Ovary (tissue), 10 donors: ENCODE measurements at places on chromosomes 1 and 21.

DNA sequence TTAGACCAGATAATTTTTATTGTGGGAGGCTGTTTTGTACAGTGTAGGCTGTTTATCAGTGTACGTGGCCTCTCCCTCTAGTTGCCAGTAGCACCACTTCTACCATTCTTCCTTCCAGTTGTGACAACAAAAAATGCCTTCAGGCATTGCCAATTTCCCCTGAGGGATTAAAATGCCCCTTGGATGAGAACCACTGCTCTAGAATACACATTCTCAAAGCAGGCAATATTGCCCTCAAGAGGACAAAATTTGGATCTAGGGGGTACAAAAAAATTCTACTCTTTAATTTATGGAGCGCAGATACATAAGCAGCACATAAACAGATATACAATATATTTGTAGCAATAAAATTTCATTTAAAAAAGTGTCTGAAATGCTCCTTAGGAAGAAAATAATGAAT, 674.6 kb downstream of the PTPRC start:
- DNase-seq = no peak

DNA sequence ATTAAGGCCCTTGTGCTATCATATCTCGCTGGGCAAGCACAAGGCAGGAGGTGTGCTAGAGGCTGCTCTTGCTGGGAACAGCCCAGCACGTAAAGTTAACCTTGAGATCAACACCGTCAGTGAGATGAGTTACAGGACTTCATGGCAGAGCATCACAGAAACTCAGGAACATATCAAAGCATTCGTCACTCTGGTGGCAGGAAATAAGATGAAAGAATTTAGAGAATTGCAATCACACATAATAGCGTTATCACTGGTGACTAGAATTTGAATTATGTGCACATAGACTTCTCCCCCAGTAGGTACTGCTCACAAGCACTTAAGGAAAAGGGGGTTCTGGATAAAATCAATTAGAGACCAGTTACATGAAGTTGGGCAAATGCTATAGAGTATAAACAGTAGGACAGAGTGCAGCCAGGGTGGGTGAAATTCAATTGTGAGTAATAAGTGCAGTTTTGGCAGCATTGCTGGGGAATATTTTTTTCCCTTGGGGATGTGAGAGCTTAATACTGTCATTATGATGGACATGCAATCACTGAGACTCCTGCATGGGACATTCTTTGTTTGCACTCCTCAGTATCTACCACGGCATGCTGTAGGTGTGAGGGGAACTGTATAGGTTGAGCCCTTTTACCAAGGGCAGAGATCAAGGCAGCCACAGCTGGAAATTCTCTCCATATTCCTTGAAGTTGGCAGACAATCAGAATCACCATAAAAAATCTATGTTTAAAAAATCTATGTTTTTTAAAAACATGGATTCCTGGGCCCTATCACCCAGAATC, 44.2 kb upstream of the ARHGAP29 start:
- DNase-seq = no peak

- DNase-seq = no peak
Observed at GRCh38 chr1:199858856-199859255, 168.7 kb upstream of the NR5A2 start.

DNA sequence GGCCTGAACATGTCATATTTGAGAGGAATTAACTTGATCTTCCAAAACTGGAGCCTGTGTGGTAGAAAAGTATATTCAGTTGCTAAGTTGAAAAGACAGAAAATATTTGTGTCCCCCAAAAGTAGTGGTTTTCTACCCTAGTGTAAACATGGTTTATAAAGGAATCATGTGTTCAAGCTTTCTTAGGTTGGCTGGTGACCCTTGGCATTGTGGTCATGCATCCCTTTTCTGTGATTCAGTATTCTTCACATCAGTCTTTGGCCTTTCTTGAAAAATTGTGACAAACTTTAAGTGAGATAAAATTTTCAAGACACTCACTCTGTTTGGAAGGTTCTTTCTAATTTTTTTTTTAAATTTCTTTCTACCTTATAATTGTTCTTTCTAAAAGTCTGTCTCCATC, 193.2 kb downstream of the DHRS3 start:
- no peak for DNase-seq

DNA sequence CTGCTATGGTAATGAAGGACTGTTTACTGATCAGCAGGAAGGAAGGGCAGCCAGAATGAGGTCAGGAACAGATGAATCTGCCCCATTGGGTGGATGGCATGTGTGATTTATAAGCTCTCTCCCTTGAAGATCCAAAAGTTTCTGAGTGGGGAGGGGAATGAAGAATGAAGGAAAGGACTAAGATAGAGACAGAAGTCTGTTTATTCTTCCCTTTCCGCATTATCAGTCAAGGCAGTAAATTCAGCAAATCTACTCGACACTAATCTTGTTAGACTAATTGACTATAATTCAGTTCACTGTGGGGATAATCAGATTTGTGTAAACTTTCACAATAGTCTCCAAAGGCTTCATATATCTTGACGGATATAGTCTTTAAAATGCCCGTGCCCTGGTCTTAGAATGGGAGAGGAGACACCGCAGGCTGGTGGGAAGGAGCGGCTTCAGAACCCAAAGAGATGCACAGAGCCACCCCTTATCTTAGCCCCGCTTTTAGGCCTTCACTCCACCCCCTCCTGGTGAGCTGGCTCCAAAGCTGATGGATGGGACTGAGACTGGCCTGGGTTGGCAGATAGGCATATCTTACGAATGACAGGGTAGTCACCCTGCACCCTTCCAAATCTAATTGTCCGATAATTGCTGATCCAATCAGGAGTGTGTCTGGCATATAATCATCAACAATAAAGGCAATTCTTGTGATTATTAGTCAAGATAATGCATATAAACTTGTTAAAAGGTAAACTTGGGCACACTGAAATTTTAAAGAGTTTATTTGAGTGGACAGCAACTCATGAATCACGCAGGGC, 76.0 kb upstream of the PPM1J start:
- DNase-seq = no peak

- DNase-seq = no peak
Observed at GRCh38 chr1:21299780-21300395, 9.6 kb upstream of the ECE1 start.

DNA sequence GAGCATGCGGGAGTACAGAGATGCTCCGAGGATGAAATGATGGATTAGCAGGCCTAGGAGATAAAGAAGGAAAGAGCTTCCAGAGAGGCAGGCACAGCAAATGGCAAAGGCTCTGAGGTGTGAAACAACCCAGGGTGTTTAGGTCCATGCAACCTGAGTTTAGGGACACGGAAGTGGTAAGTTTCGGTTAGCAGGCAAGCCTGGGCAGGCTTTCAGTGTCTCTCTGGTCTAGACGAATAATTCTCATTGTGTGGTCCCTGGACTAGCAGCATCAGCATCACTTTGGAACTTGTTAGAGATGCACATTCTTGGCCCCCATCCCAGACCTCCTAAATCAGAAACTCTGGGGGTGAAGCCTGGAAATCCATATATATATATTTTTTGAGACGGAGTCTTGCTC, 18.6 kb downstream of the NKAIN1 start:
- no peak for DNase-seq

GRCh38 chr1:193416226-193417024, 230.0 kb upstream of the B3GALT2 start:
- DNase-seq = no peak

DNA sequence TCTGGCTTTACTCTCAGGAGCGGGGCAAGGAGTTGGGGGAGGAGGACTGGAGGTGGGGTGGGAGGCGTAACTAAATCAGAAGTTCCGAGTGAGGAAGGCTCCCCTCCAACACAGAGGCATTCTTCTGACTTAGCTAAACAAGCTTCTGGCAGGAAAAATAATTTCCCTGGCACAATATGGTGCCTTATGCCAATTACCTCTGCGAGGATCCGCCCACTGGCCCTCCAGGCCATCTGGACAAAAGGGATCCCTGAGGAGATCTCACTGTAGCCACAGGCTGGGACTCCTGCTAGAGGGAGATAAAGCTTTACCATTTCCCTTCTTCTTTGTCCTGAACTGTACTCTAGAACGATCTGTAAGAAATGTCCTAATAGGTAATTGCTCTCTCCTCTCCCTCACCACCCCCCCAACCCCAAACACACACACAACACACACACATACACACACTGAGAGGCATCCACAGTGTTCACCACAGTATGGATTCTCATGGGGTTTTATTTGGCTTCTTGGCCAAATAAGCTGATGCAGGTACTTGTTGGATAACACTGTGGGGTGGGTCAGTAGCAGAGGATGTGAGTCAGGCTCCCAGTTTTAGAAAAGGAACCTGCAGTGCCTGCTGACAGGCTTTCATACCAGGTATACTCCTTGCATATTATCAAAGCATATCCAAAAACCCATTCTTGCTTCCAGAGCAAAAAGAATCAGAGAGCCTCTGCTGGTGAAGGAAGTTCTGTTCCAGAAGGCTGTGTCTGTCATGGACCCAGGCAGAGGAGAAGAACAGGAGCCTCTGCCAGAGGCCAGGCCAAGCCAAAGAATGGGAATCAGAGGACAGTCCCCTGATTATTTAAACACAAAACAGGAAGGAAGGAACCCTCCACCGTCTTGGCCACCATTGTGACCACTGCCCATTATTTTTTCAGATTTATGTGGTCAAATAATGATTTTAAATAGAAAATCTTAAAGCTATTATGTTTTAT, 169.1 kb downstream of the C1orf21 start:
- no peak for DNase-seq

DNA sequence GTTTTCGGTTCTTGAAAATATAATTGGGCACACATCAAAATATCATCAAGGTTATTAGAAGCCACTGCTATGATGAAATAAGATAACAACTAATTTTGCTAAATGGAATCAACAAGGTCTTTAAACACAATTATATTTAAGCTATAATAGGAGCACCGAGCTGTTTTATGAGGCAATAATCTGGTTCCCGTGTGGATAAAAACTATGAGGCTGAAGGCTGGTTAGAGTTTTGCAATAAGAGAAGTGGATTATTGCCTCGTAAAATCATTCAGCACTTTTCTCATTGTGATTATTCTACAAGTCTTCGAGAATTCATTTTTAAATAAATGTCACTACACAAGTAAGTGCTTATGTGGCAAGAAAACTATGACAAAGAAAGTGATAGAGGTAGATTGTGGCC, 975.7 kb upstream of the ADGRL2 start:
- DNase-seq = no peak

DNA sequence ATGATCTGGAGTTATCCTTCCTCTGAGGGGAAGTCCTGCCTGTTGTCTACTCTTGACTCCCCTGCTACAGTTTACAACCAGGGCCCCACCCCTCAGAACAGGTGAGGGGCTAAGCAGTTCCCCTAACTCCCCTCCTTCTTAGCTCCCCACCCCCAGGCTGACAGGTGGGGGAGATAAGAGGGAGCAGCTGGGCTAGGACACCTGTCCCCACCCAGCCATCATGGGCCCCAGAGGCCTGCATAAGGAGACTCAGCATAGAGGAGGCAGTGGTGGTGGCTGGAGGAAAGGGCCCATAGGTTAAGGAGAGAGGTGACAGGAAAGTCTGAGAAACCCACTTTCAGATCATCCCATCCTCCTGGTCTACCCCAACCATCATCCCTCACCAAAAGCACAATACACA, 6.8 kb downstream of the MEF2D start:
- DNase-seq = no peak

GRCh38 chr1:36324353-36324703, 883 bp upstream of the EVA1B start:
- DNase-seq = no peak

GRCh38 chr1:151570819-151571218, 30.7 kb downstream of the TUFT1 start:
- no peak for DNase-seq

GRCh38 chr21:45049714-45050344, 24.6 kb upstream of the ADARB1 start:
- no peak for DNase-seq

GRCh38 chr1:89557956-89558355, 33.3 kb downstream of the LRRC8B start:
- no peak for DNase-seq

GRCh38 chr1:42334240-42335049, 590 bp downstream of the FOXJ3 start:
- DNase-seq = no peak

- DNase-seq = no peak
Observed at GRCh38 chr1:73411479-73411878, 786.5 kb downstream of the LRRIQ3 start.

DNA sequence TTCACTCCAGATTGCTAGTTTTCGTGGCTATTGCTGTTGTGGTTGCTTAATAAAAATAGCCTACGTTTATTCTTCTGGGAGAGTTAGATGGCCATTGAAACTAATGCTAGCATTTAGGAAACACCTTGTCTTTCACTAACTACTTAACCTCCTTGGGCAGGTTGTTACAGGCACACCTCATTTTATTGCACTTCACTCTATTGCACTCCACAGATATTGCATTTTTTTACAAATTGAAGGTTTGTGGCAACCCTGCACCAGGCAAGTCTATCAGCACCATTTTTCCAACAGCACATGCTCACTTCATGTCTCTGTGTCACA, 11.3 kb upstream of the MARK1 start:
- no peak for DNase-seq

GRCh38 chr1:154962156-154962749, 671 bp upstream of the PYGO2 start:
- DNase-seq = no peak

- no peak for DNase-seq
Observed at GRCh38 chr21:25649146-25649545, 10.1 kb downstream of the JAM2 start.

DNA sequence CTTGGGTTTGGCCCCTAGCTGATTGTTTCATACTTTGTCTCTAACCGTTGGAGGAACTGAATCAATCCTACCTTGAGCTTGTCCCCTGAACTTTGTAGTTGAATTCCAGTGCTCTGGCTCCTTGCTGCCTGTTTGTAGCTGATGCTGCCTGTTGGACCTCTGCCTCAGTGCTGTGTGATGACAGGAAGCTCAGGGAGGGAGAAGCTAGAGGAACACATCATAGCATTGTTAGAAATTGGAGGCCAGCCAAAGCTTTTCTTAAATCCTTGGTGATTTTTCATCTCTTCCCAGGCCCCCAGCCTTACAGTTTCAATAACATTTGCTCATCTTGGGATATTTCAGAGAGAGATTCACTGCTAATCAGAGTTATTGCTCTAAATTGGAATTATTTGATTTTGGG, 34.0 kb downstream of the MACF1 start:
- no peak for DNase-seq

- no peak for DNase-seq
Observed at GRCh38 chr1:161905269-161905884, 118.3 kb downstream of the OLFML2B start.

DNA sequence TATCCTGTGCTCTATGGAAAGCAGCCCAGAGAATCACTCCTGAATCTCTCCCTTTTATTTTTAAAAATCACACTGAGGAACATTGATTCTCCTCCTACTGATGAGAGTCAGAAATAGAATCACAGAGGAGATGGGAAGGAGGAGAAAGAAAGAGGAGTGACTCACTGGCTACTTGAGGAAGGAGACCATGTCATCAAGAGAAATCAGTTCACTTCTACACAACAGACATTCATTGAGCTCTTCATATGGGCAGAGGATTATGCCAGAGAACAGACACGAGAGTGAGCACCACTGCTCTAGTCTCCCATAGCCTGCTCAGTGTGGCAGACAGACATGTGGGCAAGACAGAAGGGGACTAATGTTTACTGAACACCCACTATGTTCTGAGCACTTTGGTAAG, 44.2 kb downstream of the RAB3B start:
- no peak for DNase-seq

- no peak for DNase-seq
Observed at GRCh38 chr1:154886281-154887015, 16.4 kb upstream of the KCNN3 start.

- no peak for DNase-seq
Observed at GRCh38 chr1:55047611-55048010, 8.3 kb downstream of the PCSK9 start.

- DNase-seq = no peak
Observed at GRCh38 chr1:117883616-117884015, 45.8 kb downstream of the GDAP2 start.

- DNase-seq = no peak
Observed at GRCh38 chr1:99173900-99174299, 90.4 kb upstream of the PLPPR4 start.
